SHP77 treated with DMSO at 0.1 percent for 48 hours (cell line): ENCODE measurements at places on chromosomes 6 and 20.

GRCh38 chr6:48560408-48560807 lies 449.4 kb upstream of the PTCHD4 start:
- DNase-seq, result no peak

DNA sequence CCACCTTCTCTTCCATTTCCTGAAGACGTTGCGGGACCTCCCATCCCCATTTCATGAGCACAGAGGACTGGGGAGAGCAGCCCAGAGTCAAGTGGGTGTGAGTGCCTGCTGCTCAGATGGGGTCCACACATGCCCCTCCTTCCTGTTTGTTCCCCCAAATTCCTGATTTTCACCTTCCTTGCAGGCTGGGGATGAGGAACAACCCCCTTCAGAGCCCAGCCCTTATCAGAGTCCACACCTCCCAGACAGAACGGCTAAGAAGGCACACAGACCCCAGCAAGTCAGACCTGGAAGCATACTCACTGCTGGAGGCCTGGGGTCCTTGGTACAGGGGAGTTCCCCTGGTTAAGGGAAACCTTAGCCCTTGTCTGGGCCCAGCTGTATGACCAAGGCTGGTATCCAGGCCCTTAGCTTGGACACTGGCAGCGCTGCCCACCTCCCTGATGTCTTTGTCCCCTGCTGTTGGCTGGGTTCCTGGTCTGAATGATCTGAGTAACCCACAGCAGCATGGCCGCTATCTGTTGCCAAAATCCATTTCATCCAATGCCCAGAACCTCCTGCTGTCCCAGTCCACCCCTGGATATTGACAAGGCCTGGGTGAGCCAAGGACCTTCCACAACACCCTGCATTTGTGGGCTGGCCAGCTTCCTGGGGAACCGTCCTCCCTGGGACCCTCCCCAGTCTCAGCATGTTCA lies 230.9 kb downstream of the SYNDIG1 start:
- no peak for DNase-seq

DNA sequence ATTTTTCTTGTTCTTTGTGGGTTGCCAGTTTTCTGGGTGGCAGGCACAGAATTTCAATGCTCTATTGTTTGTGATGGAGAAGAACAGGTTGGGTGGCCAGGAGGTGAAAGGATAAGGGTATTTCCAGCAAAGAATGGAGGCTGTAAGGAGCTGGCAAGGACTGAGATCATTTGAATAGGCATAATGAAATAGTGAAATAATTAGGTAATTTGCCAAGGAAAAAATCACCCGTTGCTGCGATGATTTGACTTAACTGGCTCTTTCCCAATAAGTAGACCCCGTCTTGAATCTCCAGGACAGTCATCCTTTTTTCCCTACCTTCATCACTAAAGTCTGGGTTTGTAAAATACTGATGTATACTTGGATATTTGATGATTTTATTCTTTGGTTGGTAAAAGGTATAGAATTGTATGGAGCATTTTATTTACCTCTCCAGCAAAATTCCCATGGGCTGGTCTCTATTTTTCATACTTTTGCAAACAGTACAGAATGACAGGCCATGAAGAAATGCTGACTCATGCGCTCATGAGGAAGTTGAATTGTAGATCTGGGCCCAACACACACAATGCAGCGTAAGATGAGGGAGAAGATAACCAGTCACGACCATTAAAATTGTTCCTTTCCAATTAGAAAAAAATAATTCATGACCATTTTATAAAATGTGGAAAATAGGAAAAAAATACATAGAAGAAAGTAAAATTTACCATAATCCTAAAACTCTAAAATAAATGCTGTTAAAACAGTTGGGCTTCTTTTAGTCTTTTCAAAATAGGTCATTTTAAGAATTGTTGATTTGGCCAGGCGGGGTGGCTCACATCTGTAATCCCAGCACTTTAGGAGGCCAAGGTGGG lies 2.4 kb upstream of the GCNT2 start:
- no peak for DNase-seq

- no peak for DNase-seq
Observed at GRCh38 chr20:10260316-10260715, 41.7 kb downstream of the SNAP25 start.

GRCh38 chr6:72950114-72950860 lies 275.0 kb downstream of the KHDC1L start:
- DNase-seq, result no peak
